ENCODE measurements at places on chromosomes 2 and 18.

DNA sequence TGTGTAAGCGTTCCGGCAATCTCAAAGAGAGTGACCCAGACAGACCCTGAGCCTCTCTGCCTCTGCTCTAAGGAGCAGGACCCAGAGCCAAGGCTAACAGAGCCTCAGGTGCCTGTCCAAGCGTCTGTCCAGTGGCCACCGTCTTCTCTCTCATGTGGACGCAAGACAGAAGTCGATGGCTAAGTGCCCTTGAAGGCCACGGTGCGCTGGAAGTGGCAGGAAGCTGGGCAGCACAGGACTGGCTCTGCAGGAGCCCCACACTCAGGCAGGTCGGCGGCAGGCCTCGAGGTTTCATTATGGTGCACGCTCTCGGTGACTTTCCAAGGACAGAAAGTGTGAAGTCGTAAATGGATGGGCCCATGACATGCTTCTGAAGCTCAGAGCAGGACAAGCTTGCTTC is 49.1 kb downstream of the HDAC4 start:
- no peak for DNase-seq

GRCh38 chr2:96815326-96816126 is 542 bp upstream of the CNNM3 start:
- no peak for DNase-seq

DNA sequence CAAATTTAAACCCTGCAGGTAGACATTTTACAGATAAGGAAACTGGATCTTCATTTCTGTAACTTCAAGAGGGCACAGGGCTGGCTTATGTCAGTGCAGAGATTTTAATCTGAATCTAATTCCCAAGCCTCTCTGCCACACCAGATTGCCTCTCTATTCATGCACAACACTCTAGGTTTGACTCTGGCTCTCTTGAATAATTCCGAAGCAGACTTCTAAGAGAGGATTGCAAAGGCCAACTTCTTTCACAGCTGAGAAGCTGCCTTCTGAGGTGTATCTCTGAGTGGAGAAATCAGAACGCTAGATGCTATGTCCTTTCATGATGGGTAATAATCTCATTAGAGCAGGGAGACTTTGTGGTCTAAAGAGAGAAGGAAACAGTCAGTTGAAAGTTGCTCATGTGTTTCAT is 20.1 kb upstream of the MGAT5 start:
- DNase-seq, result no peak

- DNase-seq, result peak; percentile 44
Measured at GRCh38 chr2:219252900-219253752, at the start of gene TUBA4B. TSS of gene TUBA4B (plus strand) at chr2:219253243. CDS start at chr2:219253408, 165 bp downstream.

GRCh38 chr2:26462511-26463243 is 15.2 kb downstream of the OTOF start:
- peak; percentile 20 for DNase-seq

- no peak for DNase-seq
Measured at GRCh38 chr18:59744271-59744721, 47.1 kb upstream of the CCBE1 start.

GRCh38 chr2:162368494-162368893 is 24.6 kb downstream of the GCA start:
- no peak for DNase-seq

GRCh38 chr18:13253786-13254688 is 35.5 kb downstream of the LDLRAD4 start:
- DNase-seq, result no peak

DNA sequence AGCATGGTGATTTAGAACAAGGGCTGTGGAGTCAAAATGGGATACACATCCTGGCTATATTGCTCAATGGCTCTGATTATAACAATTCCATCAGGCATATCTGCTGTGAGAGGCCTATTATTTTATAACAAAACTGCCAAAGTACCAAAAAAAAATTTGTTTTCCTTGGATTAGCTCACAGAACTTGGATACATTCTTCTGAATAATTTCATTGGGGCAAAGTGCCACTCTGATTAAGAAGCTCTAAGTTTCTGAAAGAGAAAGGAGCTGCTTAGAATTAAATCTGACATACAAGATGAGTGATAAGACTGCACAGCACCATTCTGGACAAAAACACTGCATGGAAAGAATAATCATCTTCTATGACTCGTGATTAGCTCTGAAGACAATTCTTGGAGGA is 85.7 kb downstream of the SMC6 start:
- DNase-seq, result no peak

Measured in DND-41 (cell line).